ENCODE measurements at places on chromosomes 12 and 14.
A peak's percentile ranks its signal among the peaks of the same experiment; 100 is the strongest.

DNA sequence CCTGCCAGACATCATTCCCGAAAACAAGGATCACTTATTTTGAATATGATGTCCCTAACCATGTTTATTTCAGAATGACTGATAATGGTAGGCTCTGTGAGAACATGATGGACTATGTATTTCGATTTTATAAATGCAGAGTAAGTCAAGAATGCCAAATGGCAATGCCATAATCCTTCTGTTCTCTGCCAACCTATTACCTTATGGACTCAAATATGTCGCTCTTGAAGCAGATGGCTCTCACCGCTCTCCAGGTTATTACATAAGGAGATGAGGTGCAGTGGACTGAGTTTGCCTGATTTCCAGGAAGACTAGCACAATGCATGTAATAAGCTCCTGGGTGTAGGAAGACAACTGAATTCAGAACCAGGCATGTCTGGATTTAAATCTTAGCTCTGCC is 227.2 kb downstream of the BTG1 start:
- DNase-seq: no peak

GRCh38 chr14:37595809-37596621 is 586 bp downstream of the TTC6 start:
- DNase-seq: no peak

- DNase-seq: no peak
Observed at GRCh38 chr14:93150227-93151208, 34.2 kb downstream of the MOAP1 start.

- DNase-seq: no peak
Observed at GRCh38 chr12:103422746-103423515, 72.8 kb downstream of the C12orf42 start.

DNA sequence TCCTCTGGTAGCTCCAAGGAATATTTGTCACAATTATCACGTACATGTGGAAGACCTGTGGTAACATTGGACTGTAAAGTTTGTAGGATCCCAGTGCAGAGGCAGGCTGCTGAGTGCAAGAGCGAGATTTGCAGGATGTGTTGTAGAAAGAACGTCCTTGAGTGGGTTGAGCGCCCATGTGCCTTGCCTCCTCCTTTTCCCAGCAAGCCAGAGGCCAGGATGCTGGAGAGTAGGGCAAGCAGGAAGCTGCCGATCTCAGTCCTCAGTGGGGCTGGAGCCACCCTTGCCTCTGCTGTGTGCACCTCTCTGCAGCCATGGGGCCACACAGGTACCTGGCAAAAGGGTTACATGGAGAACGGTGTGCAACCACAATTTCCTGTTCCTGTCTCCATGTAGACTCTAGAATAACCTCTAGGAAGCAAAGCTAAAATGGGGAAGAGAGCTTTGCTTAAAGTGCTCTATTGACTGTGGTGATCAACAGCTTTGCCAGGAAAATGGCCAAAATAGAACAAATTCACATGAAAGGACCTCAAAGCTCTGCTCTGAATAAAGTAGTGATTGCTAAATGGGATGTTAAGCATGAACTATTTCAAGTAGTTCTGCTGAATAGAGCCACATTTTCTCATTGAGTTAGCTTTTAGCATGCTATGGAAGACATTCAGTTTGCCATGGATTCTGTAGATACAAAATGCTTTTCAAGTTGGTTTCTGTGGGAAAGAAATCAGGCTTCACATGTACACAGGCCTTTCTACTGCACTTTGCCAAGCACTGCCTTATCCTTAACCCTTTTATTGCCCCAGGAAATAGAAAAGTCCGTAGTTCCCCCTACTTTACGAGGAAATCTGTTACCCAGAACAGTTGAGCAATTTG is 37.4 kb downstream of the ANKRD9 start:
- DNase-seq: no peak

- DNase-seq: peak; percentile 20
Observed at GRCh38 chr12:71243370-71243769, 85.6 kb upstream of the TSPAN8 start.

DNA sequence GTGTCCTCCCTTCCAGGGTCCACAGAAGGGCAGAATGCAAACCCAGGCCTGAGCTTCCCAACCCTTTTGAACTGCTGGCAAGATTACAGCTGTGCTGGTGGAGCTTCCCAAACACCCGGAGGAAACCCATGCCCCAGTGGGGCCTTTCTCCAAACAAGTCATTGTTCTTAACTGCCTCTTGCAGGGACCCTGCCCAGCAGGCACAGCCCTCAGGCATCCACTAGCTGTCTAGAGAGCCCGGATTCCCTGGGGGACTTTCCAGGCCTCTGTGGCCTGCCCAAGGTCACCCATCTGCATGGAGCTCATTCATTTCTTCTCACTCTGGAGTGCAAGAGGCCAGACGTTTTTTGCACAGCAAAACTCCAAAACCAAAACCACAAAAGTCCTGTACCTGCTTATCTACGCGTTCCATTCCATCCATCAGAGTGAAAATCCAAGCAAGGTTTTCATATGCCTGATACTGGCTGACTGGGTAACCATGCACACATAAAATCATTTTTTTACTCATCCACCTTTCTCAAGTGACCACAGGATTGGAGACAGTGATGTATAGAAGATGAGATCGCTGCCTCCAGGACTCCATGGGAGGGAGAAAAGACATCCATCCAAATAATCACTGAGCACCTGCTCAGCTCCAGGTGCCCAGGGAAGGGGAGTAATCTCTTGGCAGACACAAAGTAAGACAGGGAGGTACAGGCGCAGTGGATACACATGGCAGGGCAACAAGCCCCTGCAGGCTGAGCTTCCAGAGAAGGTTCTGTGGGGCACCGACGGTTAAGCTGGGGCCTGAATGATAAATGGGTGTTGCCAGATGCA is 17.2 kb upstream of the BDKRB2 start:
- no peak for DNase-seq

DNA sequence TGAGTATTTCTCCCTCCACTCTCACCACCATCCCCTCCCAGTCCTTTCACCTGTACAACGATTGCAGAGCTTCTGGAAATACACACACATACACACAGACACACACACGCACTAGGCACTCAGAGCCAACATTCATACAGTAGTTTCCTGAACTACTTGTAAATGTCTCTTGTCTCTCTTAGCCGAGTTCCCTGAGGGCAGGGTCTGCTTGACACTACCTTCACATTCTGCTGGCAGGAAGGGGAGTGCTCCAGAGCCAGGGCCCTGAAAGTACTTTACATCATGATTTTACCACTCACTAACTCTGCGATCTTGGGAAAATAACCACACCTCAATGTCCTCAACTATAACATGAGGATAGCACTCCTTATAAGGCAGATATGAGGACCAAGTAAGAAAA is 82.7 kb downstream of the GAS2L3 start:
- DNase-seq: no peak

DNA sequence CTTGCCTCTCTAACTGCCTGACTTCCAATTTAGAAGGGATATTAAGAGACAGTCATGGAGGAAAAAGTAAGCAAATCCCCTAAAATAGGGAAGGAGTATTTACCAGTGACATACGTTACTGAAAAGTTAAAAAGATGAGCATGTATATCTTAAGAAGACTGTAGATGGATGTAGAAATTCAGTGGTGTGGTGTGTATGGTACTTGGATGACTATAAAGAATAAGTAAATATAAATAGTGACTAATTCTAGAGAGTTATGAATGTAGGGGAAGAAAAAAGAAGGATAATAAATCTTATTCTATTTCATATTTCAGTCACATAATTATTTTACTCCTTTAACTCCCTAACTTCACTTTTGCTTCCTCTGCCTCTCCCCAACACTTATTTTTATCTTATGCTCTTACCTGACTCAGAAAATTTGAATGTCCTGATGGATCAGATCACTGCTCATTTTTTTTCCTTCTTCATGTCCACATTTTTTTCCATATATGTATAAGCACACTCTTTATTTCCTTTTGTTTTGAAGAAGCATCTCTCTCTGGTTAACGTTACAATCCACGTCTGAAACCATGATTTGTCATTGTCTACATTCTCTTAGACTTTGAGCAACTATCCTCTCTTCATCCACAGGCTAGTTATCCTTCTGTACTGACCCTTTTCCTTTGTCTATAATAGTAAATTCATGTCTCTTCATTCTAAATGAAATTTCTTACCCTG is 422.7 kb upstream of the SYT1 start:
- DNase-seq: peak; percentile 16

GRCh38 chr12:70644861-70645260 is 7.6 kb upstream of the PTPRB start:
- DNase-seq: no peak

DNA sequence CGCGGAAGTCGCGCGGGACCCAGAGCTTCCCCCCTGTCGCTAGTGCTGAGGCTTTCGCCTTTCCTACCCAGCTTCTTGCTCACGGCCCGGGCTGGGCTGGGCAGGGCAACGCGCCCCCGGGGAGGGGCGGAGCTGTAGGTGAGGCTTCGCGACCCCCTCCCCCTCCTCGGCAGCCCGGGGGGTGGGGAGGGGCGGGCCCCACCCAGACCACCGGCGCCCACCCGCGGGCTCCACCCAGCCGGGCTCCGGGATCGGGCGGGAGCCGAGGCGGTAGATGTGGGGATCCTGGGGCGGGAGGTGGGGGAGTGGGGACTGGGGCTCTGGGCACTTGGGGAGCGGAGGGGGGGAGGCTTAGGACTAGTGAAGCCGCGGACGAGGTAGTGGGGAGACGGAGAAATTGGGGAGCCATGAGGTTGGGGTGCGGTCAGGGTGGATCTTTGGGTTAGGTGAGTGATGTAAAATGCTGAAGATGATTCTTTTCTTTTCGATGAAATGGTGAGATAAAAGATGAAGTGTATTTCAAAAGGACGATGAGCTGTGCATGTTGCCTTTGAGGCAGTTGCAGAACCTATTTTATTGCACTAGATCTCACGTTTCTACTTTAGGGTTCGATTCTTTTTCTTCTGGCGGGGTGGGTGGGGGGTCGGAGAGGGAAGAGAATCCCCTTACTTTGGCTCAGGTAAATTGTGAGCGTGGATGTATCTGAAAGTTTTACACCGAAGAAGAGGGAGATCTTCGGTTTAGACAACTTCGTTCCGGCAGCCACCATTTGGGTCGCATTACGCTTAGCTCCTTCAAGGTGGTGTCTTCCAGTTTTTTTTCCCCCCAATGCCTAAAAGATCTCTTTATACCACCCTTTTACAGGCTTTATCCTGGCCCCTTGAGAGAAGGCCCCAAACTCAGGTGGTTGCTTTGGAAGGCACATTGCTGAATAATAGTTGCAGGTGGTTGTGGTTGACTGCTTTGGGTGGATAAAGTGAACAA is 619 bp downstream of the ERC1 start:
- no peak for DNase-seq

Data from fibroblast of skin of right quadriceps (primary cell).